NCI-H1436 (cell line): ENCODE measurements at places on chromosomes 4 and X.
A peak's percentile ranks its signal among the peaks of the same experiment; 100 is the strongest.

GRCh38 chr4:3201718-3202702 lies 46.9 kb upstream of the MSANTD1 start:
- DNase-seq, result no peak

DNA sequence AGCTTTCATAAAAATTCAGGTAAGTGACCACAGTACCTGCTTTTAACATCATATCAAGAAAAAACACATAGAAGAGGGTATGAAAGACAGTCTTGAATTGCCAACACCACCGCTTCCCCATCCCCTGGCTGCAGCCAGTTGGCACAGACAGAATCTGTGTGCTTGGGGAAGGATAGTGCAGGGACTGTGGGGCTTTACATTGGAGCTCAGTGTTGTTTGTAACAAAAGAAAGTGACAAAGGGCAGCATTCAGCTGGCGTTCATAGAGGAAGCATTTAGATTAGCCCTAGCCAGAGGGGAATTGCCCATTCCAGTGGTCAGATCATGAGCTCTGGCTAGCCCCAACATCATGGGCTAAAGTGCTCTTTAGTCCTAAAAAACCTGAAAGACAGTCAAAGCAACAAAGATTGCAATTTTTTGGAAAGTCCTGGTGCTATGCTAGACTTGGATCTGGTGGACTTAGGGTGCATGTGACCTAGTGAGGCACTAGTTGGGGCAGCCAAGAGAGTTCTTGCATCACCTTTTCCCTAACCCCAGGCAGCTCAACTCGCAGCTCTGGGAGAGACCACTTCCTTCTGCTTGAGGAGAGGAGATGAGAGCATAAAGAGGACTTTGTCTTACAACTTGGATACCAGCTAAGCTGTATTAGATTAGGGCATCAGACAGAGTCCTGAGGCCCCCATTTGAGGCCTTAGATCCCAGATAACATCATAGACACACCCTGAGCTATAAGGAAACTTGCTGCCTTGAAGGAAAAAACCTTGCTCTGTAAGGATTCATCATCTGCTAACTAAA lies 1602.4 kb upstream of the ADGRL3 start:
- DNase-seq, result no peak

DNA sequence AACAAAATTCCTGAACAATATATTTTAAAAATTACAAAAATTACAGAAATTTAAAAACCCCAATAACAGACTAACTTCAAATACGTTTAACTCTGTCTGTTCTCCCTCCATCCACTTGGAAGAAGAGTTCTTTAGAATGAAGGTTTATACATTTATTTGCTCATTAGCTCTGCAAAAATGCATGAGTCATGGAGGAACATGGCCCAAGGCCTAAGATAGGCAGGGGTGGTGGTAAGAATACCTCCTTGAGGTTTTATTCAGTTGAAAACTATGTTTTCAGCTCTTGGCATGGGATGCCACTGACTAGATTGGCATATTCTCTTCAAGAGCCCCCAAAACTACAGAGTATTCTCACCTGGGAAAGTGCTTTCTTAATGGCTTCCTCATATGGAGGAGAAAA lies 8.8 kb upstream of the LRRC66 start:
- no peak for DNase-seq

DNA sequence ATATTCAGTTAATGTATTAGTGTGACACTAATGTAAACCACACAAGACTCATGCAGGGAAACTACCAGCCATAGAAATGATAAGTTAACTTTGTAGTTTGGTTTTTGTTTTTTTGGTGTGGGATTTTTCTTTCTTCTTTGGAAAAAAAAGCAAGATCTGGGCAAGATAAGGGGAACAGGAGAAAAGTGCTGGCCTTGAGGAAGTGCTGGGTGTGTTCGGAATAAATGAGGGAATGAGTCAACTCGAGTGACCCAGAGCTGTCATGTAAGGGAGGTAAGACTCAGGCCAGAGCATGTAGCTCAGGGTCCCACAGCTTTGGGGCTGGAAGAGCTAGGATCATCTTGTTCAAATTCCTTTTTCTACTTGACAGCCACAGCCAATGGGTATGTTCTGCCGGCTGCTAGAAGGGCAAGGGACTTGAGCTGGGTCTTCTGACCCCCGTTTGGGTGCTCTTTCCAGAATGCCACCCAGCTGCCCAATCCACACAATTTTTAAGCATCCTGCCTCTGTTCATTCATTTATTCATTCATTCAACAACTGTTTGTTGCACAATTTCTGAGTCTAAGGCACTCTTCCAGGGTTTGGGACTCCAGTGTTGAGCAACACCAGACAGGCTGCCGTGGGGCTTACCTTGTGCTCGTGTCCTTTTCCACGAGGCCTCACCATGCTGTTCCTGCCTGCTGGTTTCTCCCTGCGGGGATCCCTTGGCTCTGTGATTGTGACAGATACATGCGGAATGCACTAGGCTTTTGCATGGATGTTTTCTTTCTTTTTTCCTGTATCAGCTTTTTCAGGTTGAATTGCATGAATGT lies 54.5 kb downstream of the CLDN34 start:
- no peak for DNase-seq

DNA sequence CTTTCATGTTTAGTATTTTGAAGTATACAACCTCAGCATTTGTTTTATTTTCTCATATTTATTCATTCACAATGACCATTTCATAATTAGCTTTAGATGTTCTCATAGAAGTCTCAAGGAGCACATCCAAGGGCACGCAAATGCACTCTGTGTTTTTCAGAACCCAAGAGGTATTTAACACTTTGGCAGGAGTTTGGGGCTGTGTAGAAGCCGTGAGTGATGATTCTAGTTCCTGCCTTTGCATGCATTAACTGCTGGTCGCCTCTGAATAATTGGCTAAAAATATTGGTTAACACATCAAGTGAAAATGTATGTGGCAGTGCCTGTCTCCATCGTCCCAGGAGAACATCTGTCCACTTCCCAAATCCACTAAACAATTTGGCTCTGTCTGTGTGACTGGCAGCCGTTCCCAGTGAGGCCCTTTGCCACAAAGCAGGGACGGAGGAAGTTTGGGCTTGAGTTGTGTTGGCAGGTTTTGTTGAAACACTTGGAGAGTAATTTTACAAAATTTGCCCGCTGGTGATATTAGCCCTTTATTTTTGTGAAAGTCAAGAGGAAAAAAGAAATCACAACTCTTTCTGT lies 730.7 kb upstream of the SLIT2 start:
- no peak for DNase-seq

- no peak for DNase-seq
Observed at GRCh38 chrX:50762578-50762977, 51.4 kb downstream of the SHROOM4 start.

- DNase-seq, result no peak
Observed at GRCh38 chrX:21946925-21947641, 6.6 kb downstream of the SMS start.

GRCh38 chr4:82437285-82438005 lies 7.1 kb downstream of the ENOPH1 start:
- no peak for DNase-seq

- peak; percentile 19 for DNase-seq
Observed at GRCh38 chrX:24081661-24082154, 27.0 kb downstream of the EIF2S3 start.

DNA sequence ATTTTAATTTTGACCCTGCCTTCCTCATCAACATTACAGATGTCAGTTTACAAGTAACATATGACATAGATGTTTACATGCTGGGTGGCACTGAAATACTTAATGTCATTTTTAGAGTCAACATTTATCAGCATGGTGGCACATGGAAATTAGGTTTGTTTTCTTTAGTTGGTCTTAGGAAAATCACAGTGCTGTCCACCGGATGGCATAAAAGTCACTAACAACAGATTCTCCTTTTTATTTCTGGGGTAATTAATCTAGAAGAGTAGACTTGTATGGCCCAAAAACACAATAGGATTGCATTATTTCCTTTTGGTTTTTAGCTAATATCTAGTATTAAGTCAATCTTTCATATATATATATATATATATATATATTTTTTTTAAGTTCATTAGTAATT lies 88.6 kb upstream of the HHIP start:
- DNase-seq, result no peak

DNA sequence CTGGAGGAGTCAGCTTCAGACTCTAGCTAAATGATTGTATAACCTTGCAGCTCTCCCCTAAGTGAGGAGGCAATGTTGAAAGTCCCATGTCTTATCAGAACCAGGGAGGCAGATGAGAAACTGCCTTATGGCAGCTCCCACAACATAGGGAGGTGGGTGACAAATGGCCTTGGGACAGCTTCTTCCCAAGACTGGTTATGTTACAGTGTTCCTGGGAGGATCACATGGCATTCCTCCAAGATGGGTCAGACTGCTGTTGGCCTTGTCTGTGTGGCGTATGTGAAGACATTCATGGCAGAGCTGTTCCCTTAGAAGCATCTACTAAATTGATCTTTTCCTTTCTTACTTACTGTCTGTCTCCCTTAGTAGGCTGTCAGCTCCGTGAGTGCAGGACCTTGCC lies 42.0 kb downstream of the HPRT1 start:
- no peak for DNase-seq

GRCh38 chrX:11266573-11267003 lies 26.6 kb upstream of the AMELX start:
- no peak for DNase-seq

DNA sequence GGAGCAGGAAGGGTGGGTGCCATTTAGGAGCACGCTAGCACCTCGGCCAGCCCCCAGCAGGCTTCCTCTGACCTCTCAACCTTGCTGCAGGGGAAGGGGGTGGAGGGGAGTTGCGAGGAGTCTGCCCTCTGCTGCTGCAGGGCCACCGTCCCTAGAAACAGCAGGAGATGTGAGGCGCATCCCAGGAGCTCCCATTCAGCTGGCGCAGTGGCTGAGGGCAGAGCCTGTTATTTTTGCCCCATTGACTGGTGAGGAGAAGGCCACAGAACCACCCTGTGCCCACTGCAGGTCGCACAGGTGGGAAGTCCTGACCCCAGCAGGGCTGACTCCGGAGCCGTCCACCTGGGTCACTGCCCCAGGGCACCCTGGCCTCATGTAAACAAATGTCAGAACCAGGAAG lies 8.0 kb downstream of the PDE6B start:
- DNase-seq, result no peak

DNA sequence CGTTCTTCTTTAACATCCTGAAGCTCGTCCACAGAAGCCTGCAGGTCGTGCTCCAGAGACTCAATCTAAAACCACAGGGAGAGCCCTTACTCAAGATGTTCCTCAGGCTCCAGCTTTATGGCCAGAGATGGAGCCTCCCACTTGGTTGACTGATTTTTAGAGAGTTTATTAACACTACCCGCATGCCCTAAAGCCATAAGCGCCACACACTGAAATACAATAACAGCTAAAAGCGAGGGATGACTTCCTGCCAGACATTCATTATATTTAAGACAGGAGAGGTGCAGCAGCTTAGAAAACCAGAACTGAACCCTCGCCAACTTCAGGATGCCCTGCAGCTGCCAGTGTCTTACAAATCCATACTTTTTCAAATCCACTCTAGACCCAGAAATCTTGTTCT lies 42.0 kb downstream of the SOD3 start:
- no peak for DNase-seq

DNA sequence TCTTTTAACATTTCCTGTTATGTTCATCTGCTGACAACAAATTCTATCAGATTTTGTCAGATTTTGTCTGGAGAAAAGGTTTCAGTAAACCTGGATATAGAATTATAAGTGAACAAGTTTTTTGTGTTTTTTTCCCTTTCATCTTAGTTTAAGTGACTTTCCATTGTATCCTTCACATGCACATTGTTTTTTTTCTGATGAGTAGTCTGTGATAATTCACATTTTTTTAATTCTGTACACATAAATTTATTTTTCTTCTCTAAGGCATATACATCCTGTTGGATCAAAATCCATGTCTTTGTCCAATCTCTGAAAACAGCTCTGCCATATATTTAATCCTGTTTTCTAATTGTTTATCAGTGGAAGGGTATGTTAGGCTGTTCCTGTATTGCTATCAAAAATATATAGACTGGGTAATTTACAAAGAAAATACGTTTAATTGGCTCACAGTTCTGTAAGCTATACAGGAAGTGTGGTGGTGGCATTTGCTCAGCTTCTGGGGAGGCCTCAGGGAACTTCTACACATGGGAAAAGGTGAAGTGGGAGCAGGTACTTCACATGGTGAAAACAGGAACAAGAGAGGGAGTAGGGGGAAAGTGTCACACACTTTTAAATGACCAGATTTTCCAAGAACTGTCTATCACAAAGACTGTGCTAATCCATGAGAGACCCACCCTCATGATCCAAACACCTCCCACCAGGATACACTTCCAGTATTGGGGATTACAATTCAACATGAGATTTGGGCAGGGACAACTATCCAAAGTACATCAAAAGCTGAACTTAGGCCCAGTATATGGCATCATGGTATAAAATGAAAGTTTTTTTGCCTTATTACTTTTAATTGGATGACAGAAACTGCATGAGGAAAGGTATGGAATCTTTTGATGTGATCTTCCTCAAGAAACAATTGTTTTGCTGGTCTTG lies 45.6 kb upstream of the GRID2 start:
- DNase-seq, result no peak

DNA sequence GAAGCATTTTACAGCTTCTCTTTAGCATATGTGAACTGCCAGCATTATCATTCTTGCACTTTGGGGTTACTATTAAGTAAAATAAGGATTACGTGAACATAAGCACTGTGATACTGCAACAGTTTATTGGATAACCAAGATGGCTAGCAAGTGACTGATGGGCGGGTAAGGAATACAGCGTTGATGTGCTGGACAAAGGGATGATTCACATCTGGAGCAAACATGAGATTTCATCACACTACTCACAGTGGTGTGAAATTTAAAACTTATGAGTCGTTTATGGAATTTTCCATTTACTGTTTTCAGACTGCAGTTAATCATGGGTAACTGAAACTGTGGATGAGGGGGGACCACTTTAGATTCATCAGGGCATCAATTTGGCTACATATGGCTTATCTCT lies 16.0 kb downstream of the NBDY start:
- DNase-seq, result no peak

GRCh38 chr4:170769862-170770261 lies 680.1 kb upstream of the AADAT start:
- no peak for DNase-seq

GRCh38 chr4:129220254-129220653 lies 124.3 kb downstream of the C4orf33 start:
- no peak for DNase-seq

DNA sequence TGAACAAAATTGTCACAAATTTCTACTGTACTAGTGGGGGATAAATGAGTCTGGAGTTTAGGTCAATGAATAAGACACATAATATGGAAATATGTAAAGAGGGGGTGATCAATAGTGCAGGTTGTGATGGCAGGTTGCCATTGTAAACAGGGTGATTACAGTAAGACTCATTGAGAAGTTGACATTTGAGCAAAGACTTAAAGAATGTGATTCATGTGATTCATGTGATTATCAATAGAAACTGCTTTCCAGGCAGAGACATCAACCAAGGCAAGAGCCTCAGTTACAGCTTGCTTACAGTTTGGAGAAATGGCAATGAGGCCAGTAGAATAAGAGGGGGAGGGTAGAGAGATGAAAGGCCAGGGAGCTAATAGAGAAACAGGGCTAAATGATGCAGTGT lies 45.8 kb upstream of the GIMD1 start:
- DNase-seq, result no peak

GRCh38 chr4:13455411-13455810 lies 28.7 kb downstream of the RAB28 start:
- no peak for DNase-seq
